ENCODE measurements at places on chromosomes 7 and 10. TPM values are rescaled to one million over a fixed set of nuclear protein-coding genes. Genes with fewer than 3 reads are reported as not detected.
A peak's percentile ranks its signal among the peaks of the same experiment; 100 is the strongest.

DNA sequence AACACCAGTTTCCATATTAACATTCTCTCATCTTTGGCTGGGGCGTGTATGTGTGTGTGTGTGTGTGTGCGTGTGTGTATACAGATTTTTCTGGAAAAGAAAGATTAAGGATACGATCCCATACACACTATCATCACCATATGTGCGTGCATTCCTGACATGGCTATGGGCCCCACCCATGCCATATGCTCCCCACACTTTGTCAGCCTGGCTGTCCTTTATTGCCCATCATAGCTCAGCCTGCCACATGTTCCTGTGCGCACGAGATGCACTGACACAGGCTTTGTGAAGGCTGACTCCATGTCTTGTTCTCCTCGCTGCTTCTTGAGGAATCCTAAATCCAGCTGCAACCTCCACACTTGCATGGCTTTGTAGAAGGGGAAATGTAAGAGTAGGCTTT is 984.1 kb downstream of the LRMDA start:
- no peak for DNase-seq

Gene TFPI2
- total RNA-seq, result 144 TPM

DNA sequence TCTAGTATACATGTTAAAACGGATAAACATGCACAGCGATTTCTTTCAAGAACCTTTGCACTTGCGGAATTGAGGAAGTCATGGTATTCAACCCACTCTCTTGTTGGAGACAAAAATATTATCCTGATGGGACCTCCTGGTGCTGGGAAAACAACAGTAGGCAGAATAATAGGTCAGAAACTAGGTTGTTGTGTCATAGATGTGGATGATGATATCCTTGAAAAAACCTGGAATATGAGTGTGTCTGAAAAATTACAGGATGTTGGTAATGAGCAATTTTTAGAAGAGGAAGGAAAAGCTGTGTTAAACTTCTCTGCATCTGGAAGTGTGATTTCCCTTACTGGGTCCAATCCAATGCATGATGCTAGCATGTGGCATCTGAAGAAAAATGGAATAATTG is 6.9 kb downstream of the THNSL1 start:
- no peak for DNase-seq

Gene TMEM225B
- 0.43 TPM for total RNA-seq

DNA sequence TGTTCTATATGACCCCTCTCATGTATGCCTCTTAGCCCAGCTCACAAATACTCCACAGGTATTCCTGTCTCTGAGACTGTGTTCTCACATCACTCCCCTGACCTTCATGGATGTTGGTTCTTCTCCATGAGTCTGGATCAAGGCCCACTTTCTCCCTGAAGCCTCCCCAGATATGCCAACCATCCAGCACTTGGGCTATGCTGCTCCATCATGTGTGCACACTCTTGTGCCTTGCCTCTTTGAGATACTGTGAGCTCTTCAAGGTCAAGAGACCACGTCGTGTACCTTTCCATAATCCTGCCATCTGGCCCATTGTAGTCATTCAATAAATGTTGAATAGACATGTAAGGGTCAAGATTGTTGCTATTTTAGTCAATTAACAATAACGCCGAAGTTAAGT is 30.1 kb upstream of the TM9SF3 start:
- DNase-seq, result no peak

DNA sequence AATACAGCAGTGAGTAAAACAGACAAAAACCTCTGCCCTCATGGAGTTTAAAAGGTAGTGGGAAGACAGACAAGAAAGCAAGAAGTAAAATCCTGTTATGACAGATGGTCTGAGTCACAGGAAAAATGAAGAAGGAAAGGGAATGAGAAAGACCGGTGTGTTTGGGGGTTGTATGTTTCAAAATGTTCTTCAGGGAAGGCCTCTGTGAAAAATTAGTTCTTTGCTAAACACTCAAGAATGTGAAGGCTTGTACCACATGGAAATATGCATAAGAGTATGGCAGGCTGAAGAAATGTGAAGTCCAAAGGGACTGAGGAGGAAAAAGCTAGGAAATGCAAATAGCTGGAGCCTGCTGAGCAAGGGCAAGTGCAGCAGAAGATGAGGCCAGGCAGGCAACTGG is 315.9 kb upstream of the SEMA3A start:
- no peak for DNase-seq

GRCh38 chr7:83643012-83643411 is 5.9 kb downstream of the SEMA3E start:
- DNase-seq, result no peak

Gene SMKR1
- not detected for total RNA-seq

- DNase-seq, result no peak
Measured at GRCh38 chr10:85448716-85449115, 917.9 kb downstream of the GRID1 start.

Gene RET
- 0.07 TPM for total RNA-seq

- no peak for DNase-seq
Measured at GRCh38 chr10:12218991-12219390, 23.0 kb downstream of the CDC123 start.

Gene PDE6C
- not detected for total RNA-seq

GRCh38 chr10:84540022-84540616 is 211.7 kb downstream of the CCSER2 start:
- peak; percentile 49 for DNase-seq

DNA sequence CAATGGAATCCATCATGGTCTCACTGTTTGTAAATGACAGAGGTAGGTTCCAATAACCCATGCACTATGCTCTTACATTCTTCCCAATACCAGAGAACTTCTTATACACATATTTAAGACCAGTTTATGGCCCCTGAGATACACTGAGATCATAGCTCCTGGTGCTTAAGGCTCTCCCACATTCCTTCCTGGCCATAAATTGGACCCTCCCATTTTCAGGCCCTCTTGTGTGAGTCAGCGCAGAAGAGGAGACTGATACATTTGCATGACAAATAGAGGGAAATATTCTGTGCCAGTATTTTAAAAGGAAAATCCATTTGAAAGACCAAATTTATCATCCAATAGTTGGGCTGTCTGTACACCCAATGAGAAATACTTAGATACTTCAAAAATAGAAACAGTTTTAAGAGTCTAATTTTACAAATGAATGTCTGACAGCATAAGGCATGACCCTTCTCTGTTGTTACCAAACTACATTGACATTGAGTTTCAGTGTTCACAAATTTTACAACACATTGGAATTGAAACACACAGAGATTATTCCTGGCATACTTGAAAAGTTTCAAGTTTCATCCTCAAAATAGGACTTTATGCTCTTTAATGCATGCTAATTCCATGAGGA is 35.3 kb downstream of the SLC16A9 start:
- no peak for DNase-seq

DNA sequence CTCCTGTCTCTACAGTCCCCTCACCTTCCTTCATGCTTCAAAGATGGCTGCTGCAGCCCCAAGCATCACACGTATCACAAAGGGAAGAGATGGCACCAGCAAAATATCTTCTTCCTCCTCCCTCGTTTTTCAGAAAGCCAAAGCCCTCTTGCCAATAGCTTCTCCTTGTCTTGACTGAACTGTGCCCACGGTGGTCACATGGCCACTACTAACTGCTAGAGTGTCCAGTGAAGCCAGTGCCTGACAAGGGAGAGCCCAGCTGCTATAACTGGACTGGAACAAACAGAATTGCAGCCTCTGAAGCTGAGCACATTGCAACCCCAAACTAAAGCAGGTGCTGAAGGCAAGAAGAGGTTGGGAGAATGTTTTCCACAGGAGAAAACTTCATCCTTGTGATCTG is 120.8 kb upstream of the RET start:
- DNase-seq, result no peak

DNA sequence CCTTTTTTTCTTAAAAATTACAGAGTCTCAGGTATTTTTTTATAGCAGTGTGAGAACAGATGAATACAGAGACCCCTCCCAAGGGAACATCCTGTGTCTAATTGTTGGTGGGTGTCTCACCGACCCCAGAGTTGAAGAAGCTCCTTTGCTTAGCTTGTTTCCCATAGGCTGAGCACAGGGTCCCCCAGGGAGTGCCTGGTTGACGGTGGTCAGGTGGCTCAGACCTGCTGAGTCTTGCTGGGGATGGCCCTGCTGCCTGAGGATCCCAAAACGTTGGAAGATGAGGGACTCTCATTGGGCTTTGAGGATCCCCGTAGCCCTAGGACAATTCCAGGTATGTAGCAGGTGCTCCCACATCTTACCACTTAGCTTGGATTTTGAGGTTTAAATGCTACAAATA is 19.5 kb downstream of the SCART1 start:
- DNase-seq, result no peak

GRCh38 chr7:95646350-95646749 is 50.0 kb upstream of the PDK4 start:
- no peak for DNase-seq

Gene POLR2J2
- not detected for total RNA-seq

Gene RELN
- total RNA-seq, result 1.2 TPM

DNA sequence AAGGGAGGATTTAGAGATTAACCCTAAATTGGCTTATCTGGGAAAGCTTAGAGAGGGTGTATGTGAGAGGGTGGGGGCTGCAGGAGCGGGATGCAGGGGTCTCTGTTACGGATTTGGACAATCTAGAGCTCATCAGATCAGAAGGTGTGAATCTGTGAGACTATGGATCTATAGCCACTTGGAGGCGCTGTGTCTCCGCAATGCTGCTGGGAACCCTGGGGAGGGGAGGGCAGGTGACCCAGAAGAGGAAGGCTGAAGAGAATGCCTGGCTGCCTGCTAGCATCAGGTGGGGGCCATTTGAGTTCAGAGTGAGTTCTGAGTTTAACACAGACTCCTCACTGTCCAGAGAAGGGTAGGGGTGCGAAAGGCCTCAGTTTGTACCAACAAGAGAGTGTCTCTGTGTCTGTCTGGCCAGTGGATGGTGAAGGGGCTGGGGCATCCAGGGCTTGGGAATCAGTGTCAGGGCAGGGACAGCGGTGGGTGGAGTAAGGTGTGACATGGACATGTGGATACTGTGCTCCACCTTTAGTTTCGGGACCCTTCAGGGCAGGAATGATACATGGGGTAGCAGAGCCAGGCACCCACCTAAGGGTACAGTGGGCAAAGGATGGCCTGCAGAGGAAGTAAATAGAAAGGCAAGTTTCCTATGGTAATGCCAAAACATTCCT is 187.3 kb upstream of the PRSS58 start:
- DNase-seq, result no peak

DNA sequence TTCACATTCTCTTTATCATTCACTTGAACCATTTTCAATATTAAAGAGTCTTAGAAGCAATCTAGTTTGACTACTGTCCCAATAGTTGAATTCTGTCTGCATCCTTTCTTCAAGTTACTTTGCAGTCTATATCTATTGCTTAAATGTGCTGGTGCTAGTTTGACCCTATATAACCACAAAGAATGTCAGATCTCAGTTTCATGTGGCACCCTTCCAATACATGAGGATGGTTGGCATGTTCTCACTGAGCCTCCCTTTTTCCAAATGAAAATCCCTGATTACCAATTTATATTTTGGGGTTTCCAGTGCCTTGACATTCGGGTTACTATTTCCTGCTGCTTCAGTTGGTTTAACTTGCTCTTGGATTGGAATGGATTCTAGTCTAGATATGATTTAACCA is 292.7 kb downstream of the EXOC4 start:
- DNase-seq, result no peak

DNA sequence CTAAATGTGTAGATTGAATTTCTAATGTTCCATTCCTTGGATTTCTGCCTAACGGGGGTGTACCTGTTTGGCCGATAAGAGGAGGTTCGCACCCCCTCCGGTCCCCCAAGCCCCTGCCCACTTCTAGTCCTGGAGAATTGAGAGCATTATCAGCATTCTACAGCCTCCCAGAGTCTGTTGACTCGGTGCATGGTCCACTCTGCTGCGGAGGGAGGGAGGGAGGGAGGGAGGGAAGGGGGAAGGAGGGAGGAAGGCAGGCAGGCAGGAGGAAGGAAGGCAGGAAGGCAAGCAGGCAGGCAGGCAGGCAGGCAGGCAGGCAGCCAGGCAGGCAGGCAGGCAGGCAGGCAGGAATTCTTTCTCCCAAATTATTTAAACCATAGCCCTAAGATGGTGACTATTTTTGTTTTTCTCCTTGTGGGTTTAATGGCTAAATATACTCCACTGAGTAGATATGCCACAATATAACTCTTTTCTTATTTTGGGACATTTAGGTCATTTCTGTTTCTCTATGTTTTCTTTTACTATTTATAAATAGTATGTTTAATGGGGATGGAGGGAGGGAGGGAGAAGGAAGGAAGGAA is 69.5 kb upstream of the CHST15 start:
- no peak for DNase-seq

DNA sequence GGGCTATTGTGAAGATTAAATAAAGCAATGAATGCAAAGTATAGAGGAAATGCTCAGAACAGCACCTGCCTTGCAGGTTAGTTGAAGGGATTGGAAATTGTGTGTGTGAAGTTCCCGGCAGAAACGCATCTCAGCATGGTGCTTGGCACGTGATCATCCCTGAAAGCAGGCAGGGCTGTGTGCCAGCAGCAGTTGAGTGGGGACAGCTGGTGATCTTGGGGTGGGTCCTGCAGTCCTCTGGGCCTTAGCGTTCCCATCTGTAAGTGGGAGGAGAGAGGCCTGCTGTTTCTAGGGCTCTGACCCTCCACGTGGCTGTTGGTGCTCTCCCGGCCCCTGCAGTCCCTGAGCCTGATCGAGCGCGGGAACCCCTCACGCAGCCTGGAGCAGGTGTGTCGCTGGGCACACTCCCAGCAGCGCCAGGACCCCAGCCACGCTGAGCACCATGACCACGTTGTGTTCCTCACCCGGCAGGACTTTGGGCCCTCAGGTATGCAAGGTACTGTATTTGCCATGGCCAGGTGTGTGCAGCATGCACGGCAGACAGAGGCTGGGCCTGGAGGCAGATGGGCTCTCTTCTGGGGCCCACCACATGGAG is 55.3 kb downstream of the TBATA start:
- no peak for DNase-seq

GRCh38 chr7:924541-925231 is 29.8 kb downstream of the ADAP1 start:
- DNase-seq, result no peak

Gene GSAP
- 3.0 TPM for total RNA-seq

Gene SH2D4B
- not detected for total RNA-seq

DNA sequence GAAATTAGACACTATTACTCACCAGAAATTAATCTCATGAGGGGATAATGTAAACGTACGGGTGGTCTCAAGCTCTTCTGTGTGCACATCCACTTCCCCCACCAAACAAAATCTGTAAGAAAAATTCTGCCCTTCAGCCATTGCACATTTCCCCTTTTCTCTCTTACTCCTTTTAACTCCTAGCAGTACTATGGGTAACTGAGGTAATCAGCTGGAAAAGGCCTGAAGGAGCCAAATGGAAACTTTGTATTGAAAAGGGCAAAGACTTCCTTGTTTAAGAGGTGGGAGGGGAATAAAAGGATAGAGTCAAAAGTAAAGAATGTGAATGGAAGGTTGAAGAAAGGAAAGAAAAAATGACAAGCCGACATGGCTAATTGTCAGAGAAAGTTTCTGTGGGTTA is 273.8 kb downstream of the RNLS start:
- no peak for DNase-seq

Gene NPFFR1
- 0.14 TPM for total RNA-seq

Gene TAS2R3
- 0.35 TPM for total RNA-seq

- no peak for DNase-seq
Measured at GRCh38 chr7:19066170-19066569, 51.3 kb downstream of the TWIST1 start.

GRCh38 chr7:78039790-78040776 is 241.5 kb downstream of the PHTF2 start:
- DNase-seq, result no peak

GRCh38 chr7:25565949-25566348 is 337.7 kb upstream of the NPVF start:
- peak; percentile 16 for DNase-seq

GRCh38 chr7:149750122-149750845 is 23.1 kb downstream of the ZNF467 start:
- no peak for DNase-seq
